ENCODE measurements at places on chromosomes 6 and 20. TPM values are rescaled to one million over a fixed set of nuclear protein-coding genes. Genes with fewer than 3 reads are reported as not detected.

DNA sequence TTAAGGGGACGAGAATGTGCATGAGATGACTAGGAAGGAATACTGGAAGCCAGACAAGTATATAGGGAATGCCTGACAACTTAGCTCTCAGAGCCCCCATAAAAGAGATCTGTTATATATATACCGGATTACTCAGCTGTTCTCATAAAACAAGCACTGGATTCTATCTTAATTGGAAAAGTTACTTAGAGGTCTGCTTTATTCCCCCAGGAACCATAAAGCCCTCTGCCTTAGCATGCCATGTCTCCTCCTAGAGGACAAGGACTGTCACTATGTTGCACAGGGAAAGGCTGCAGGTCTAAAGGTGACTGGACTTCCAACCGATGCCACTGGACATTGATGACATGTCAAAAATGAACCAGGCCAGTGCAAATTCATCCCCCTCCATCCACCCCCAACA is 6.4 kb downstream of the EXOC2 start:
- DNase-seq, result no peak

GRCh38 chr6:78864957-78865356 is 2.4 kb upstream of the IRAK1BP1 start:
- DNase-seq, result no peak

DNA sequence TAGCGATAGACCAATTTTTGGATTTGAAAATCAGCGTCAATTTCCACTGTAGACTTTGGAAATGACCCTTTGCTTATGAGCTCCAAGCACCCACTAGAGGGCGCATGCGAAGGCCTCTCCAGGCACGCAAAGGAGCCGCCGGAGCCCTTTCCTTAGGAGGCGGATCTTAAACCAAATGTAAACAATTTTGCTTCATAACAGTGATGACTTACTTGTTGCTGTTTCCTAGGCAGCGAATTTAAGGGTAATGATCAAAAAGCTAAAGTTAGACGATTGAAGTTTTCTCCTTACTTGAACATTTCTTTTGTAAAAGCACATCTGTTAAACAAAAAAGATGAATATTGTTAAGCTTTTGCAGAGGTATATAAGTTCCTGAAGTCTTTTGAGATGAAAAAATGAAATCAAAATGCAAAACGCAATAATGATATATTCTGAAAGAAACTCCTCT is 29.2 kb upstream of the EXOC2 start:
- DNase-seq, result peak; percentile 26

GRCh38 chr20:45164906-45165305 is 9.8 kb upstream of the PI3 start:
- DNase-seq, result no peak

GRCh38 chr6:39419607-39420006 is 97.1 kb upstream of the KCNK16 start:
- no peak for DNase-seq

DNA sequence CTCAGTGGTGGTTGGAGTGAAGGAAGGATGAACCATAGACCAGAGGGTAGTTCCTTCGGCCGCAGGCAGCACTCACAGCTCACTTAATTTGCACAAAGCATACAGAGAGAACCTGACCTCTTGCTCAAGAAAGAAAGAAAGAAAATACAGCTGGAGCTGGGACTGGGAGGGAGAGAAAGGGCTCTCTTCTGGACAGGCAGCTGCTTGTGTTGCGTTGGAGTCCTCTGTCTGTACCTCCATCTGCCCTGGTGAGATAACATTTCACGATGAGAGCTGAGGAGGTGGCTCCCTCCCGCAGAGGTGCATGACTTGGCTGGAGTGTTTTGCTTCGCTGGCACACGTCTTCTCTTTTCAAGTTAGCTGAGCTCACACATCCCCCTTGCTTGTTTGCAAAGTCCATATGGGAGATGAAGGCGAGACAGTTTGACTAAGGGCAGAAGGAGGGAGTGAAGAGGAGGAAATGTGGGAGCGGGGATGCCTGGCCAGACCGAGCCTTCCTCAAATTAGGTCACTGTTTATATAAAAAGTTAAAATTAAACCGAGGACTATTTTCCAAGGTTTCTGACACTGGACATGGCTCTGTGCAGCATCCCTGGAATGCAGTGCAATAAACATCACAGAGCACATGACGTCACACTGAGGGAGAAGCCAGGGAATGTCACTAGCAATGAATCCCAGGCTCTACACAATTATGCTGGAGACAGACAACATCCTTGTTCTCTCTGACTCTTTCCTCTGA is 359.4 kb downstream of the CD83 start:
- DNase-seq, result no peak

- no peak for DNase-seq
These were observed 569.7 kb upstream of the MARCKS start for GRCh38 chr6:113287396-113287795.

- DNase-seq, result peak; percentile 74
These were observed 540.6 kb downstream of the QKI start for GRCh38 chr6:163955096-163955495.

DNA sequence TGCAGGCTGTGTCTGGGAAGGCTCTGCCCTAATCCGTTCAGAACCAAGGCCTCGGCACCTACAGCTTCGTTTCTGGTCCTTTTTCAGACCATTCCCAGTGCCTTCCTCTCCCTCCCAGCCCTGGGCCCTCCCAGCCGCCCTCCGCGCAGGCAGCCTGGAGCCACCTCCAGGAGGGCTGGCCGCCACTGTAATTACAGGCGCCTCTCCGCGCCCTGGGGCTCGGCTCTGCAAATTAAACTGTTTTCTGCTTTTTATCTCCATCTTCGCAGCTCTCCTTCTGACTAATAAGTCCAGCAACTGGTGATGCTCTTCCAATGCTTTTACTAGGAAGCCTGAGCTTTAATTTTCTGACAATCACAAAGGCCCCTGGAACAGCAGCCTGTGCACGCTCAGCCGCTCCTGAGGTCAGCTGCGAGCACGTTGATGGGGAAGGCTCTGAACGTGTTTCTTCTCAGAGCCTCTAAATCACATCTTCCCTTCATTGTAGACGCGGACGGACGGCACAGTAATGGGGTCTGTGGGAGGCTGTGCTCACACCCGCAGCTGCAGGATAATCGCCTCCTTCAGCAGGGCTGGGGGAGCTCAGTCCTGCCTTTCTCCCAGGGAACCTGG is 194.6 kb downstream of the DLL1 start:
- no peak for DNase-seq

GRCh38 chr6:114418304-114418972 is 75.6 kb upstream of the HS3ST5 start:
- no peak for DNase-seq

DNA sequence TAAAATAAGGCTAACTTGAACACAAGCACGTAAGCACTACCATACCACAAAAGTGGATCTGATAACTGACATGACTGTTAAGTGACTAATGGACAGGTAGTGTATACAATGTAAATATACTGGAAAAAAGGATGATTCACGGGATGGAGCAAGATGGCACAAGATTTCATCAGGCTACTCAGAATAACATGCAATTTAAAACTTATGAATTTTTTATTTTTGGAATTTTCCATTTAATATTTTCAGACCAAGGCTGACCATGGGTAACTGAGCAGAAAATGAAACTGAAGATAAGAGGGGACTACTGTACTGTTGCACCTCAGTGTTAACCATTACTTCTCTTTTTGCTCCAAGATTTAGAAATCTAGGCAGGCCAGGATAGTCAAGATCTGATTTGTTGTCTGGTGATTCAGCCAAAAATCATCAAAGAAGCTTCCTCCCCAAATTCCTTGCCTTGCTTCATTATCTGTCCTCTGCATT is 45.4 kb downstream of the TPBG start:
- peak; percentile 93 for DNase-seq

DNA sequence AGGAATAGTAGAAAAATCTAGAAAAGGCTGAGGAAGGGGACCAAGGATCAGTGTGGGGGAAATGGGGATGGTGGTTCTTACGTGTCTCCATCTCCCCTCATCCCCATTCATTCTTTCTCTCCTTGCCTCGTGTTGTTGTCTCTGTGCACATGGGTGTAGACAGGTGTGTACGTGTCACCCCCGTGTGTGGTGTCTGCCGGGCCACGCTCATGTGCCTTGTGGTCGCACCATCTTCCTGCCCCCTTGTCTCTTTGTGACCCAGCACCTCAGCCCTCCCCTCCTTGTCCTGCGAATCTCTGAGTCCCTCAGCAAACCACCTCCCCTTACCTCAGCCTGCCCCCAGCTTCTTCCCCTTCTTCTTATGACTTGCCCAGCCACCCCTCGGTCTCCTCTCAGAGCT is 39.4 kb downstream of the FOXP4 start:
- no peak for DNase-seq

GRCh38 chr20:51092338-51092737 is 69.4 kb upstream of the KCNG1 start:
- no peak for DNase-seq

DNA sequence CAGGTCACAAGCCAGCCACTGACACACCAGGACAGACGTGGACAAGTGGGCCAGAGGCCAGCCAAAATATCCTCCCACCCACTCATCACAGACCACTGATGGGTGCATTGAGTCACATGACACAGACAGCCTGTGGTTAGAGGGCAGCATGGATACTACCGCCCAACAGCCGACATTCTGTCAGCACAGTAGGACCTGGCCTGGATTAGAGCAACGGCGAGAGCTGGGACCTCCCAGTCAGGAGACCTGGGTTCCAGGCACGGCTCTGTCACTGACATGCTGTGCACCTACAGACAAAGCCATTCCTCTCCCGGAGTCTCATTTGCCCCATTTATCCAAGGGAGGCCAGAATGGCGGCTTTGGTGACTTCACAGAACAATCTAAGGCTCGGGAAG is 8.0 kb downstream of the ZNF335 start:
- no peak for DNase-seq

- DNase-seq, result no peak
These were observed 50.5 kb upstream of the CSE1L start for GRCh38 chr20:48995589-48995988.

GRCh38 chr6:170091000-170091638 is 199.8 kb downstream of the DLL1 start:
- no peak for DNase-seq

DNA sequence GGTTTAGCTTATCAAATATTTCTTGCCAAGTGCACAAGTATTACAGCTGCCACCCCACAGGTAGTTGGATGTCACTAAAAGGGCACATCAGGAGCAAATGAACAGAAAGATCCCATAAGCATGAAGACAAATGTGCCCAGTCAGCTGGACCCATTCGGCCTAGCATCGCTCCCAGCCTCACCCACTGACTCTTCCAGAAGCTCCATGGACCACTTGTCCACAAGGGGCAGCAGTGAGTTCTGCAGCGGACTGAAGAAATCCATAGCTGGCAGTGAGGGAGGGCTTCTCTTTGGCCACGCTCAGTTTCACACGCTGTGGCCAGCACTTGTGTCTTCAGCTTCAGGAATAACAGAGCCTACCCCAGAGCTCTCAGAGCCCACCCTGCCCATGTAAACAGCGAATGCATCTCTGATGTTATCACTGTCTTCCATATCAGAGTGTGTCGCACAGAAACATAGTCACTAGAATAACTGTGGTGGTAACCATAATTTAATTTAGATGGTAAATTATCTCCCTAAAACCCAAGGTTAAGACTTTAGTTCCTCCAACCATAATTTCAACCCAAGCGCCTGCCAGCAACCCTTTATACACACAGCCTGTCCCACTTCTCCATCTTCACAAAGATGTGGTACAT is 15.8 kb downstream of the CGA start:
- DNase-seq, result no peak

DNA sequence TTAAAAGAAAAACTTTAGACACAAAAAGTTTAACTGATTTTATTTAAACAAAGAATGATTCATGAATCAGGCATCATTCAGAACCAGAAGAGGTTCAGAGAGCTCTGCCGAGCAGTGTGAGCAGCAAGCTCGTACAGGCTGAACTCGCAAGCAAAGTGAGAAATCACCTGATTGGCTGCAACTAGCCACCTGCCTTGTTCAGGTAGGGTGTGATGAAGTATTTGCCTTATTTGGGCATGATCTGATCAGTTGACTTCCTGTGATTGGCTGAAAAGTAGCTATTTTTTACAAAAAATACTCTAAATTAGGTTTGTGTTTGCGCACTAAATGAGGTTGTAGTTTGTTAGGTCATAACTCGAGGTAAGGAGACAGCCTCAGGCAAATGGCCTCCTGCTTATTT is 80.7 kb downstream of the HIVEP1 start:
- no peak for DNase-seq

DNA sequence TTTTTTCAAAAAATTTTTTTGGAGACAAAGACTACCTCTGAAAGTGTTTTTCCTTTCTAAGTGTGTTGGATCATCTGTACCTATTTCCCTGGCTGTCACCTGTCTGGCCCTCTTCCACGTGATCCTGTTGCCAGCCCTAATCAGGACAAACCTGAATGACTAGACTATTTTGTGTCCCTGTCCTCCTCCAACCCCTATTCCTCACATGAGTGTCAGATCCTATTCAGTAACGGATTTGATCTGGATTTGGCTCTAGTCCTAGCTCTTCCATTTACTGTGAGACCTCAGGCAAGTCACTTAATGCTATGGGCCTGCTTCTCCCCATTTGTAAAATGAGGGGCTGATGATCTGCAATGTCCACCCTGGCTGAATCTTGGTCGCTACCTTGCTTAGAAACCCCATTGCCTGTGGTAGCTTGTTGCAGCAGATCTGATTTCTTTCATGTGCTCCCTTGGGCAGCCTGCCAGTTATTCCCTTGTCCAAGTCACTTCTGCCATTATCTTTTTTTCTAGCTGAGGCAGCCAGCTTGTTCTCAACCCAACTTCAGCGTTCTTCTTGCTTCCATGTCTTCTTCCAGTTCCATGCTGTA is 4.8 kb downstream of the PHF20 start:
- DNase-seq, result no peak

DNA sequence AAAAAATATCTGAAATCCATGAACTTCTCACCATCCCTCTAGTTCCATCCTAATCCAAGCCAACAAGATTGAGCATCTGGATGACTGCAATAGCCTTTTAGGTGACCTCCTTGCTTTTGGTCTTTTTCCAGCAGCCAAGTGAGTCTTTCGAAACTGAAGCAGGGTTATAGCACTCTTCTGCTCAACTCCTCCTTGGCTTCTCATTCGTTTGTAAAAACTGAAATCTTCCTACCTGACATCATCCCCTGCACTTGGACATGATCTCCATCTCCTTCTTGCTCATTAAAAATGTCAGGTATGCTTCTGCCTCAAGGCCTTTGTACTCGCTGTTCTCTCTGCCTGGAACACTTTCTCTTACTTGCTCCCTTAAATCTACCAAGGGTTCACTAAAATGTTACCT is 46.0 kb downstream of the STX7 start:
- no peak for DNase-seq

OXT gene
- total RNA-seq, result not detected

ESR1 gene
- 1.3 TPM for total RNA-seq

ULBP2 gene
- total RNA-seq, result 8.3 TPM

ADGRB3 gene
- not detected for total RNA-seq

COL10A1 gene
- total RNA-seq, result not detected

ZC3H12D gene
- 0.10 TPM for total RNA-seq

CDH26 gene
- 1.2 TPM for total RNA-seq

CLIC5 gene
- total RNA-seq, result not detected

ADGRF4 gene
- 2.8 TPM for total RNA-seq

GMPR gene
- 0.32 TPM for total RNA-seq

GLP1R gene
- not detected for total RNA-seq

TINAG gene
- not detected for total RNA-seq

IRAK1BP1 gene
- 3.8 TPM for total RNA-seq

DYNLT1 gene
- 114 TPM for total RNA-seq

B3GAT2 gene
- total RNA-seq, result not detected

C2 gene
- total RNA-seq, result not detected

SYCP2 gene
- 0.28 TPM for total RNA-seq

WFDC9 gene
- not detected for total RNA-seq

All from foreskin keratinocyte (primary cell).